Neural progenitor cell (in vitro differentiated cells): ENCODE measurements at places on chromosomes 16 and 17. TPM values are rescaled to one million over a fixed set of nuclear protein-coding genes. Genes with fewer than 3 reads are reported as not detected.
A peak's percentile ranks its signal among the peaks of the same experiment; 100 is the strongest.

- no peaks in the 10 kb centered on the region for H3K36me3 ChIP-seq
- no peak overlapping the region for H3K4me3 ChIP-seq
- H3K27ac ChIP-seq, result no peak overlapping the region
- H3K4me1 ChIP-seq, result no peaks in the 10 kb centered on the region
These were observed 206.5 kb upstream of the CDH5 start for GRCh38 chr16:66159987-66160386.

The TPPP3 gene
- 0.96 TPM in 1 of 2 replicates, not detected in the other for total RNA-seq

DNA sequence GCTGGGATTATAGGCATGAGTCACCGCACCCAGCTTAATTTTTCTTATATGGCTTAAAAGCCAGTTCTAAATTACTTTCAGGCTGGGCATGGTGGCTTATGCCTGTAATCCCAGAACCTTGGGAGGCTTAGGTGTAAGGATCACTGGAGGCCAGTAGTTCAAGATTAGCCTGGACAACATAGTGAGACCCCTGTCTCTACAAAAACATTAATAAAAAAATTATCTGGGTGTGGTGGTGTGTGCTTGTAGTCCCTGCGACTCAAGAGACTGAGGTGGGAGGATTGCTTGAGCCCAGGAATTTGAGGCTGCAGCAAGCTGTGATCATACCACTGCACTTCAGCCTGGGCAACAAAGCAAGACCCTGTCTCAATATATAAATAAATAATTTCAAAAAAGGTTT, 10.8 kb upstream of the SMARCD2 start:
- peaks cover 23% of the 10 kb centered on the region for H3K27me3 ChIP-seq
- H3K4me3 ChIP-seq, result no peak overlapping the region
- no peak for DNase-seq
- H3K27ac ChIP-seq, result no peak overlapping the region

The LDHD gene
- 0.60 and 3.8 TPM in 2 replicates for total RNA-seq

The C16orf54 gene
- total RNA-seq, result not detected in 2 replicates

- no peaks in the 10 kb centered on the region for H3K4me1 ChIP-seq
- H3K27ac ChIP-seq, result no peak overlapping the region
- no peaks in the 10 kb centered on the region for H3K27me3 ChIP-seq
- DNase-seq, result no peak
These were observed 22.0 kb upstream of the CCL1 start for GRCh38 chr17:34384822-34385605.

The CWC25 gene
- 15.2 and 19.2 TPM in 2 replicates for total RNA-seq

GRCh38 chr16:10889855-10890254, 12.9 kb downstream of the CIITA start:
- DNase-seq, result no peak
- no peaks in the 10 kb centered on the region for H3K27me3 ChIP-seq
- no peak overlapping the region for H3K27ac ChIP-seq
- H3K4me3 ChIP-seq, result no peak overlapping the region
- H3K4me1 ChIP-seq, result no peaks in the 10 kb centered on the region

DNA sequence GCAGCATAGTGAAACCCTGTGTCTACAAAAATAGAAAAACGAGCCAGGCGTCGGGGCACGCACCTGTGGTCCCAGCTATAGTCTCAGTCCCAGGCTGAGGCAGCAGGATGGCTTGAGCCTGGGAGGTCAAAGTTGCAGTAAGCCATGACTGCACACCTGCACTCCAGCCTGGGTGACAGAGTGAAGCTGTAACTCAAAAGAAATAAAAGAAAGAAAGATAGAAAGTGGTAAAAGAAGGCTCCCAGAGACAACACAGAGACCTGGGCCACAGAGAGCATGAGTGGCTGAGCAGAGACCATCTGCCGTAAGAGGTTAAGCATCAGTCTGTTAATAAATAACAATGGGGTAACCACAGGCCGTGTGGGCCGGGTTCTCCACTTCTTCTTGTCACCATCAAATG, 15.3 kb upstream of the HEXD start:
- H3K4me1 ChIP-seq, result no peaks in the 10 kb centered on the region
- H3K27ac ChIP-seq, result no peak overlapping the region
- no peak for DNase-seq
- no peak overlapping the region for H3K4me3 ChIP-seq
- H3K36me3 ChIP-seq, result no peaks in the 10 kb centered on the region

- no peak overlapping the region for H3K27ac ChIP-seq
- DNase-seq, result peak; percentile 25
- H3K36me3 ChIP-seq, result no peaks in the 10 kb centered on the region
- H3K27me3 ChIP-seq, result no peaks in the 10 kb centered on the region
- H3K4me1 ChIP-seq, result no peaks in the 10 kb centered on the region
- H3K4me3 ChIP-seq, result no peak overlapping the region
These were observed 23.4 kb downstream of the MYH8 start for GRCh38 chr17:10398352-10398751.

- H3K27ac ChIP-seq, result no peak overlapping the region
- no peaks in the 10 kb centered on the region for H3K36me3 ChIP-seq
- DNase-seq, result no peak
- H3K4me3 ChIP-seq, result no peak overlapping the region
- H3K27me3 ChIP-seq, result no peaks in the 10 kb centered on the region
- peaks cover 26% of the 10 kb centered on the region for H3K4me1 ChIP-seq
These were observed 338.2 kb downstream of the SNX29 start for GRCh38 chr16:12314653-12315185.

DNA sequence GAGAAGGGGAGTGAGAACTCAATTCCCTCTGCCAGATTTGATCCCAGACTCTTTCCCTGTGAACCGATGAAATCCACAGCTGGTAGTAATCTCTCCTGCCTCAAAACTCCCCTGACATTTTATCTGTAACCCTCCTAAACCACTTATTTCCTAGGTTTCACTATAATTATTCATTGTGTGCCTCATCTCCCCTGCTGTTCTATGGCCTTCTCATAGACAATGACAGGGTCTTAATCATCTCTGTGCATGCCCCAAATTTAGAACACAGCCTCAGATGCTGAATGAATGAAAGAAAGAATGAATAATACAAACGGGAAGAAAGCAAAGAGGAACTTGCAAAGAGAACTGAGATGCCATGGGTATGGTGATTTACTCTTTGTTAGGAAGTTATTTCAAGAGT, 451.1 kb downstream of the HS3ST3B1 start:
- no peaks in the 10 kb centered on the region for H3K27me3 ChIP-seq
- no peak overlapping the region for H3K4me3 ChIP-seq
- H3K36me3 ChIP-seq, result no peaks in the 10 kb centered on the region
- H3K27ac ChIP-seq, result no peak overlapping the region

The KRT27 gene
- not detected in 2 replicates for total RNA-seq

The CSF3 gene
- not detected in 2 replicates for total RNA-seq

The CRYBA1 gene
- total RNA-seq, result 0.84 and 1.0 TPM in 2 replicates
